ENCODE measurements at places on chromosomes 5 and 9.

DNA sequence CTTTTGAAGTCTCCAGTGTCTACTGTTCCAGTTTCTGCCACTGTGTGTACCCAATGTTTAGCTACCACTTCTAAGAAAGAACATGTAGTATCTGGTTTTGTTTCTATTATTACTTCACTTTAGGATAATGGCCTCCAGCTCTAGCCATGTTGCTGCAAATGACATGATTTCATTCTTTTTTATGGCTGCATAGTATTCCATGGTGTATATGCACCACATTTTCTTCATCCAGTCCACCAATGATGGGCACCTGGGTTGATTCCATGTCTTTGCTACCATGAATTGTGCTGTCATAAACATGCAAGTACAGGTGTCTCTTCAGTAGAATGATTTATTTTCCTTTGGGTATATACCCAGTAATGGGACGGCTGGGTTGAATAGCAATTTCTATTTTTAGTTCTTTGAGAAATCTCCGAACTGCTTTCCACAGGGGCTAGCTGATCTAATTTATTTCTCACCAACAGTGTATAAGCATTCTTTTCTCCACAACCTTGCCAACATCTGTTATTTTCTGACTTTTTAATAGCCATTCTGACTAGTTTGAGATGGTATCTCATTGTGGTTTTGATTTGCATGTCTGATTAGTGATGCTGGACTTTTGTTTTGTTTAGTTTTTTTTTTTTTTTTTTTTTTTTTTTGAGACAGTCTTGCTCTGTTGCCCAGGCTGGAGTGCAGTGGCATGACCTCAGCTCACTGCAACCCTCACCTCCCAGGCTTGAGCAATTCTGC, 68.9 kb downstream of the WDR41 start:
- no peak for DNase-seq

- DNase-seq: no peak
Observed at GRCh38 chr9:73059247-73059646, 92.4 kb upstream of the ANXA1 start.

DNA sequence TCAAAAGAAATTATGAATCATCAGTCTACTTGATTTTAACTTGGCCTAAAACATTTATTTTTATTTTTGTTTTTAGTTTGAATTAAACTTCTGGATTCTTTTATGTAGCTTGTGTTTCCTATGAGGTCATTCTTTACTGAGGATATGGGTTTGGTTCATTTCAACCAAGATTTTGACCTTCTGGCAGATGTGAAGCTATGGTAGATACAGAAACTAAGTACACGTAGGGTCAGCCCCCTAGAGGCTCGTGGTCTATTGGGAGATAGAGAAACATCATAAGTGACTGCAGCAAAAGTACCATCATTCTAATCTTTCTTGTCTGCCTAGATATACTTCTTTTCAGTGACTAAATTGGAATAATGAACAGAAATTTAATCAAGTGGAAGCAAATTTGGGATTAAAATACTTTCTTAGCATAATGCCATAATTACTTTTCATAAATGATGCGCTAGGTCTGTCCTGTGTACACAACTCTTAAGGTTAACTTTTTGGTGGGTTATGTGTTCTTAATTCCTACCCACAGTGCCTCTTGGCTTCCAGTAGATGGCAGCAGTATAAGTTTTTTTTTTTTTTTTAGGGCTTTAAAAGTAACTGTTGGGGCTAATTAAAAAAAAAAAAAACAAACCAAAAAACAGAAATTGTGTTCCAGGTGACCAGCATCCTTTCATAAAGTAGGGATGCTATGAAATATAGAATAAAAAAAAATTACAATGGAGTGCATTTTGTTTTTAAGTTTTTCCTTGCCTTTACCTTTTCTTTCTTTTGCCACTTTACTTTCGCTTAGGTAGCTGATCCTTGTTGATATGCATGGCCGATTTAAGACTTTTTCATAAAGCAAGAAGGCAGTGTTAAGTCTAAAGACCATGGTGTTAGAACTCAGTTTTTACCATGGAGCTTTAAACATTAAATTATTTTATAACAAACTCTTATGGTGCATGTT, 49.9 kb downstream of the LRRTM2 start:
- DNase-seq: no peak

- DNase-seq: peak; percentile 98
Observed at GRCh38 chr5:58241389-58241788, 218.5 kb downstream of the PLK2 start.

DNA sequence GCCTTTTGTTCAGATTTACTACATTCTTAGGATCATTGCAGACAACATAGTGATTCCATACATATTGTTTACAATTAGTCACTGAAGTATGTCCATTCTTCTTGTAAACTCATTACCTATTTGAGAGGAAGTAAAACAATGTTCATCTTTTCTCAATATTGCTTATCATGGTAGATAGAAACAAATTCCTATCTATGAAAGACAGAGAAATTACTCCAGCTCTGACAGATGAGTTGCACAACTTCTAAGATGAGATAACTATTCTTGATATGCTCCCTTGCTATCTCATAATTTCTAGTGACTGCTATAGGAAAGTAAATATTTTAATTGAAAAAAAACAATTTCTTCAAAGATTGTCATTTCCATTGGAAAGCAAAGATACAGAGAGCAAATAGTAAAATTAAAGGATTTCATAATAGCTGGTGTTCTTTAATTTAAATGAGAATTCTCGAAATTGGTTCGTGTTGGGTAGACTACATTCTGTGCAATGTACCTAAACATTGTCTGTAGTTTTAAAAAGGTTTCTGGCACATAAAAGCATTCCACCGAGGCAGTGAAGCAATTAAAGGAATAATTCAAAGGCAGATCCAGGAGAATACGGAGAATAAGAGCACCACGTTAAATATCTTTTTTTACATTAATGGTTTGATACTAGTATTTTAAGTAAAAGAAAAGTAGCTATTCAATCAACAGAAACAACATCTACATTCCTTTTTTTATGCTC, 1029.1 kb upstream of the ACO1 start:
- no peak for DNase-seq

- DNase-seq: no peak
Observed at GRCh38 chr5:15554542-15554941, 54.6 kb downstream of the FBXL7 start.

- DNase-seq: no peak
Observed at GRCh38 chr5:172035049-172035448, 28.6 kb upstream of the FBXW11 start.

DNA sequence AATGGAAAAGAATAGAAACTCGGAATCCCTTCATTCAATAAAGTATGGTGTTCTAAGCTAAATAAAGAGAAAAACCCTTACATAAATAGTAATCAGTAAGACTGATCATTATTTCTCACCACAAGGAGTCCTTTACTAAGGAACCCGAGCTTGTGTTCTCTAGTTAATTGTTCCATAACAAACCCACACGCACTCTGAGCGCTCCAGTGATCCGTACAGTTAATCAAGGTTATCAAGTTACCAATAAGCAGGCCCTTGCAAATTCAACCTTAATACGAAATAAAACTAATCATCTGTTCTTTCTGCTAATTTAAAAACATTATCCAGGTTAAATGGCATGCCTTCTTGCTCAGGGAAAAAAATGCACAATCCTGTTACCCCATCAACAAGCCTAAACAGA, 224.4 kb downstream of the FRMD3 start:
- no peak for DNase-seq

GRCh38 chr9:69370430-69370829, 45.4 kb downstream of the ENTREP1 start:
- DNase-seq: peak; percentile 93

GRCh38 chr5:99724732-99725290, 796.0 kb upstream of the CHD1 start:
- no peak for DNase-seq

- DNase-seq: peak; percentile 87
Observed at GRCh38 chr5:80985600-80986228, 25.6 kb downstream of the RASGRF2 start.

DNA sequence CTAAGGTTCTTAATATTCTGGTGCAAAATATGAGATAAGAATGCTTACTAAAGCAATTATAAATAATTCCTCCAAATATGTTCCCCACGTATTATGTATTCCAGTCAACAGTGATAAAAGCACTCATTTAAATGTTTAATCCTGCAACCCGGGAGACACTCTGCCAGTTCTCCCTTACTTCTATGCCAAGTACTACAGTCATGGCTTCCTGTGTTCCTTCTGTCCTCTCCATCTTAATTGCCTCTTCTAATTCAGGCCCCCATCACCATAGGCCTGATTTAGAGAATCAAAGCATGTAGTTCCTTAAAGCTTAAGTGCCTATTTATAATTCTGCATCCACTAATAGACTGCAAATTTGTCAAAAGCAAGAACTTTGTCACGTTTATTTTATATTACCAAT, 474.8 kb downstream of the SEMA5A start:
- no peak for DNase-seq

DNA sequence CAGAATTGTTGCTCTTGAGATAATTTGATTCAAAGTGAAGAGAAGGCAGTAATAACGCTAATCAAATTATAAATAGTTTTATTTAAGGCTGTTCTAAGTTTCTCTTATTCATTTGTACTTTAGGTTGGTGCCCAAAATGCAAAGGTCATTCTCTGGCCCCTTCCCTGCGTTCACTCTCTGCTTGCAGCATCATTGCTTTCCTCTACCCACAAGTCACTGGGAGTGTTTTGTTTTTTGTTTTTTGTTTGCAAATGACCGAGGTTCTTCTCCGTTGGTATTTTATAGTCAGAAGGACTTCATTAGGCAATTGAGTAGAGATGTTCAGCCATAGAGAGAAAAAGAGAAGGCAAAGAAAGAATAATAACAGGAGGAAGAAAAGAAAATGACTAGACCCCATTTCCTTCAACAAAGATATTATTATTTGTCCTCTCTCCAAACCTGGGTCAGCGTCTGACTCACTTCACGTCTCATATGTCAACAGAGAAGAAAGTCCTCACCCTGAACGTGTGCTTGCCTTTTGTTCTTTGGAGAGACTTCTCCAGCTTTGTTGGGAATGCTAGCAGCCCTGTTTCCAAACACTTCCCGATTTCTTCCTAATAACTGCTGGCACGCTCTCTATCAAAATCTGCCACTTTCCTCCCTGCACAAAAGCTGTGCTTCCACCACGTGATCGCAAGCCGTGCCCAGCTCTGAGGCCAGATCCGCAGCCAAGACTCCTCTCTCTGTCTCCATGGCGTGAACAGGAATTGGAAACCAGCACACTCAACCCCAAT, 119.8 kb downstream of the EBF1 start:
- DNase-seq: no peak

- no peak for DNase-seq
Observed at GRCh38 chr9:18238752-18239447, 235.1 kb upstream of the ADAMTSL1 start.

- peak; percentile 13 for DNase-seq
Observed at GRCh38 chr5:142512043-142513042, 173.5 kb downstream of the FGF1 start.

DNA sequence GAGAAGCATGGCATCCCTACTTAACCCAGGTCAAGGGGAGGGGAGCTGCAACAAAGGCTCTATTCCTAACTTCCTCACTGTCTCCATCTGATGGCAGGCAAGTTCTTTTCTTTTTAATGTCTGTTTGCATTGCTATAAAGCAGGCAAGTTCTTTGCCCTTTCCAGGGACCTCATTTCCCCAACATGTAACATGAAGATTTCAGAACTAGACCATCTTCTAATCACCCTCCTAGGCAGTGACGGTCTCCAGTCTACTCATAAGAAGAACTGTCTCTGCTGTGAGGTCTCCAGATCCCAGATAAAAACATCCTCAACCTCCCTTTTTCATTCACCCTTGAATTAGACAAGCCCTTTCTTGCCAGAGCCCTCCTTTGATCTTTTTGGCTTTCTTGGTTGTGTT, 42.1 kb downstream of the PPP1R2B start:
- DNase-seq: no peak

GRCh38 chr5:8505196-8505595, 636.2 kb downstream of the MTRR start:
- no peak for DNase-seq

DNA sequence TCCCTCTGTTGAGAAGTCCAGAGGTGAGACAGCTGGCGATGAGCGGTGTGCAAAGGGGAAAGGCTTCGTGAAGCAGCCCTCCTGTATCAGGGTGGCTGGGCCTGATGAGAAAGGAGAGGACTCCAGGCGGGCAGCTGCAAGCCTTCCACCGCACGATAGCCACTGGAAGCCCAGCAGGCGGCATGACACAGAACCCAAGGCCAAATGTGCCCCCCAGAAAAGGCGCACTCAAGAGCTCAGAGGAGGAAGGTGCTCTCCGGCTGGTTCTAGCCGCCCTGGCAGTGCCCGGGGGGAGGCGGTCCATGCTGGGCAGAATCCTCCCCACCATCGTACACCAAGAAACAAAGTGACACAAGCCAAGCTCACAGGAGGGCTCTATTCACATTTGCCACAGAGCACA, 60.3 kb downstream of the TEX10 start:
- DNase-seq: no peak

DNA sequence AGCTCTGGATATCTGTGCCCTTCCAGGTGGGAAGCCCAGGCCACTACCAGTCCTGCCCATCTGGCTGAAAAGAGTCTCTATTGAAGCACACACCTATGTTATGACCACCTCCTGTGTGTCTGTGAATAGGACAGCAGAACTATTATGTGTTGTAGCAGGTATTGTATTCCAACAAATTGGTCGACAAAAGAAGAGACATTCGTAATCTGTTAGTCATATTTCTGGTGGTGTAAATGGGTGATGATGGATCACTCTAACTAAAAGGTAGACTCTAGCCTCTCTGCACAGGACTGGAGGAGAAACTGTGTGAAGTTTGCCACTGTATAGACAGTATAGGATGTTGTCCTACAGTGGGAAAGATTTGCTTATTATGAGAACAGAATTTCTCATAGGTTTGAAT, 416.1 kb downstream of the TMEM38B start:
- DNase-seq: no peak

DNA sequence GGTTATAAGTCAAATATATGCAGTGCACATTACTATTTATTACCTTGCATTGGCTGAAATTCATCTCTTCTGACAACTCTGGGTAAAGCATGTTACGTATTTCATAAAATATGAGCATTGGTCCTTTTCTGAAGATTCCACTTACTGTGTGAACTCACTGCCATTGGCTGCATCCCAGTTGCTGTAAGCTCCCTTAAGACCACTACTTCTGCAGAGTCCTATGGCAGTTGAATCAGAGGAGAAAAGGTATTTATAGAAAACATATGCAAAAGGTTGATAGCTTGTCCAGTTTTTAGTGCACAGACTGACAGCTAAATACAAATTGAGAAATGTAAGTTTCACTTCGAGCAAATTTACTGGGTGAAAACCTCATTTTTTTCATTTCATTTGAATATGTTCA, 394.6 kb upstream of the ARRDC3 start:
- no peak for DNase-seq
